ENCODE measurements at places on chromosomes 4 and X.

- DNase-seq, result no peak
Measured at GRCh38 chr4:6946497-6946896, 36.9 kb downstream of the TBC1D14 start.

GRCh38 chr4:14035076-14035475 is 407.6 kb upstream of the BOD1L1 start:
- DNase-seq, result no peak

DNA sequence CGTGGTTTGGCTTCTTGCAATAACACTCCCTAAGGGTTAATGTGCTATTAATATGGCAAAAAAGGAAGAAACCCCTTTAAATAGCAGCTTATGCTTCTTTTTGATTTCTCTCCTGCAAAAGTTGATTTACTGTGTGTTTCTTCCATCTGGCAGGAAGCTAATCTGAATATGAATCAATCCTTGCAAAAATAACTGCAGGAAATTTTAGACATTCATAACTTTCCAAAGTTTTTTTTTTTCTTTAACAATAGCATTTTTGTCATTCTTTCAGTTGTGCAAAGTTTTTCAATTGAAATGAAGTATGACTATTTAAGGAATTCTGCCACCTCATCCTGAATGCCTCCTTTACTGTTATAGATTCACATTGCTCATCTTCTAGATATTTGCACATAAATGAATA is 115.6 kb downstream of the SPANXA1 start:
- DNase-seq, result no peak

GRCh38 chrX:18966624-18967023 is 17.3 kb downstream of the PHKA2 start:
- DNase-seq, result no peak

GRCh38 chr4:6095023-6095752 is 77.0 kb upstream of the C4orf50 start:
- no peak for DNase-seq

GRCh38 chr4:15749001-15749400 is 29.1 kb upstream of the CD38 start:
- no peak for DNase-seq

DNA sequence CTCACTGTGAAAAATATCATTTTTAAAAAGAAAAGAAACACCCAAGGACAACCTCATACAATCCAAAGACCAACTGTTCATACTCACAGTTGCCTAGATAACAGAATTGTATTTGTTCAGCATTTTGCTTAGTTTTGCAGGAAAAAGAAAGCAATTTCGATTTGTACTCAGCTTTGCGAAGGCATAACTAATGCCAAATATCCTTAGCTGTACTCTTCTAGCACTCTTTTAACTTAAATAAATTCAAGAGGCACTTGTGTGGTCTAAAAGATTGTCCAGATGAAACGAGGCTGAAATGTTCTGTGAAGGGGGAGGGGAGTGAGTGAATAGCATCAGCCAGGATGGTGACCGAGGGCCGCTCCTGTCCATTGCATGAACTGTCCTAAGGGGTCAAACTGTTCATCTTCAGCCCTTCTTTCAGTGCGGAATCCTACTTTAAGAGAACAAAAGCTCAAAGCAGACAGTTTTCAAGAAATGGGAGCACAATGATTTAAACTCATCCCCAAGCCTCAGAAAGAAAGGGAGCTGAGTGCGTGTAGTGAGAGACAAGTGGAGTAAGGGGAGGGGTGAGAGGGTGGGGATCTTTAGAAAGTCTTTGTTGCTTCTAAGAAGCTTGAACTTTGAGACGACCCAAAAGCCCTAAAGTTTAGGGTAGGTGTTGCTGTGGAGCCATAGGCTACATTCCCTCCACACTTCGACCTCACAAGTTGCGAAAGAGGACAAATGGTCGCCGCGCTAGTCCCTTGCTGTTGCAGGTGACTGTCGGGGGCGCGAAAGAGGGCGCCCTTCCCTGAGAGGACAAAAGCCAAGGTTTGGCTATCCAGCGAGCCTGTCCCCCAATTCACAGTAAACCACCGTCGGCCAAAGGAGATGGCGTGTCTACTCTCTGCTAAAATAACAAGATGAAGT is 4.0 kb upstream of the NEUROG2 start:
- no peak for DNase-seq

- no peak for DNase-seq
Measured at GRCh38 chr4:71187404-71188155, 151.2 kb upstream of the SLC4A4 start.

DNA sequence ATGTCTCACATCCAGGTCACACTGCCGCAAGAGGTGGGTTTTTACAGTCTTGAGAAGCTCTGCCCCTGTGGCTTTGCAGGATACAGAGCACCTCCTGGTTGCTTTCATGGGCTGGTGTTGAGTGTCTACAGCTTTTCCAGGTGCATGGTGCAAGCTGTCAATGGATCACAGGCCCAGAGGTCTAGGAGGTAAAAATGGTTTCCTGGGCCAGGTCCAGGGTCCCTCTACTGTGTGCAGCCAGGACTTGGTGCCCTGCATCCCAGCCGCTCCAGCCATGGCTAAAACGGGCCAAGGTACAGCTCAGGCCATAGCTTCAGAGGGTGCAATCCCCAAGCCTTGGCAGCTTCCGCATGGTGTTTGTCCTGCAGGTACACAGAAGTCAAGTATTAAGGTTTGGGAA is 434.1 kb upstream of the GALNT7 start:
- no peak for DNase-seq

- DNase-seq, result no peak
Measured at GRCh38 chr4:174334628-174335027, 50.9 kb downstream of the CEP44 start.

GRCh38 chr4:156098805-156099204 is 145.1 kb upstream of the CTSO start:
- no peak for DNase-seq

DNA sequence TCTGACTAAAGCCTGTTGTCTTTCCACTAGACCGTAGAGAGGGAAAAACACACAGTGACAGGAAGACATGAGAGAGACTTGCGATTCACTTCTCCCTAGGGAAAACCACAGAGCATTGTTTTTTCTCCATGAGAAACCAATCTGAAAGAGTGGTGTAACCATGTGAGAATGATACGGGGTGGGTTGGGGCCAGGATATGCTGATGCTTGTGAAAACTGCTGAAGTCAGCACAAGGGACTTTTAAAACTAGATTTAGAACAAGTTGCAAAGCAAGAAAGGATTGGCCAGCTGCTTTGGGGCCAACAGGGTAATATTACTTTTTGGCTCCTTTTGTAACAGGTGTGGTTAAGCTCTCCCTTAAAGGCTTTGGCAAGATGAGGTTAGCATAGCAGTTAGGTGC is 66.1 kb downstream of the NHSL2 start:
- no peak for DNase-seq

DNA sequence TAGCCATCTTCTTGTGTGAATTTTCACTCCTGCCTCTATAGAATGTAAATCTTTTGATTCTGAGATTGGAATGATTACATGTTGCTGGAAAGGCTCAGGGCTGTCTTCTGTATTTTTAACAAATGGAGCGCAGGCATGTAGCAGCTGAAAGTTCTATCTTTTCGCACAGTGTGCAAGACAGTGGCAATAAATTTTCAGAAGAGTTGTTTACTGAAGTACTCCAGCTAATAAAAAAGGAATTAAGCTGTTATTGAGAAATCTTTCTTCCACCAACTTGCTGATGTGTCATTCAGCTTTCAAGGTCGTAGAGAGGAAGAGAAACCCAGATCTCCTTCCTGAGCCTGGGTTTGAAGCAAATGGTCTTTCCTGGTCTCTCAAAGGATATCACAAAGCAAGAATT is 122.0 kb upstream of the PUDP start:
- no peak for DNase-seq

GRCh38 chrX:74179990-74180389 is 124.0 kb upstream of the ZCCHC13 start:
- no peak for DNase-seq

DNA sequence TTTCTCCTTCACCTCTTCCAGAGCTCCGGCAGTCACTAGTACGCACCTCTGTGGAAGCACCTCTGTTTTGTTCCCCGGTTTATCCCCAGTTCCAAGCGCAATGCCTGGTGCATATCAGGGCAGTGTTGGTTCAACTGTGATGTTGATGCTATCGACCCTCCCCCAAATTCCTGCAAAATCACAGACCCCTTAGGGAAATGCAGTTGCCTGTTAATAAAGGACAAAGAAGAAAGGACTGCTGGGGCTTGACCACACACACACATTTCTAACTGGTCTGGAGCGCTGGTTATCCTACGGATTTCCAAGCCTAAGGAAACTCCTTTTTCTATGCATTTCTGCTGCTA is 530 bp upstream of the NMU start:
- no peak for DNase-seq

- no peak for DNase-seq
Measured at GRCh38 chr4:99507762-99508161, 3.1 kb upstream of the C4orf17 start.

GRCh38 chr4:150078041-150078578 is at the start of gene DCLK2:
Gene DCLK2 (plus strand): TSS chr4:150078445. CDS start chr4:150079028, 583 bp downstream.
- DNase-seq, result peak; percentile 77

DNA sequence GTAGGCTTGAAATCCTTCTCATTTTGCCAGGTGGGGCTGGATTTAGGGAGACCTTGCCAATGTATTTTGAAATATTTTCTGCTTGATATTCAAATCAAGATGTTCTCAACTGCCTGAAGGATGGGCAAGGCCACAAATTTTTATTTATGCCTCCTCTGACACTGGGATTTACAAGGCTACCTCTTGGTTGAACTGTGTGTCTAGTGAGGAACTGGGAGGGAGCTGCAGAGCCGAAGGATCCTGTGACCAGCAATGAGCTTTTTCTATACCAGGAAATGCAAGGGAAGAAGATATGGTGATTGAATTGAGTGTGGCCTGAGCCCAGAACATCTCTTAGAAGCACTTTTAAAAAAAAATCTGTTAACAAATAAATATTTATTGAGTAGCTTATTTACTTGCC is 14.9 kb downstream of the VSIG1 start:
- DNase-seq, result no peak

- no peak for DNase-seq
Measured at GRCh38 chr4:131426023-131426758, 1722.9 kb upstream of the PCDH10 start.

DNA sequence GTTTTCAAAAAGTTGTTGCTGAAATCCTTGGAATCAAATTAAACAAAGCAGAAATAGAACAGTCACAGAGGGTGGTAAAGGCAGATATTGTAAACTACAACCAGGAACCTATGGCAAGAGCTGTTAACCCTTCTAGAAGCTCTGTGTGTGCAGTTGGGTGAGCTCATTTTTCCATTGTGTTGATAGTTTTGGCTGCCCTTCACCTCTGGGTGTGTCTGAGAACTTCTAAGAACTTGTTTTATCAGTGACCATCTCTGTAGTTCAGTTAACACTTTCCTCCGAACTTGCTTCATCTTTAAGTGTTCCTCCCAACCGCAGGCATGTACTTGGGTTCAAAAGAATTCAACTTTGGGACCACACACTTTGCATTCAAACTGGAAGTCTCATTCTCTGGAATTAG is 32.7 kb downstream of the RBMX start:
- no peak for DNase-seq

- DNase-seq, result no peak
Measured at GRCh38 chrX:149858592-149858991, 22.4 kb upstream of the MAGEA8 start.

DNA sequence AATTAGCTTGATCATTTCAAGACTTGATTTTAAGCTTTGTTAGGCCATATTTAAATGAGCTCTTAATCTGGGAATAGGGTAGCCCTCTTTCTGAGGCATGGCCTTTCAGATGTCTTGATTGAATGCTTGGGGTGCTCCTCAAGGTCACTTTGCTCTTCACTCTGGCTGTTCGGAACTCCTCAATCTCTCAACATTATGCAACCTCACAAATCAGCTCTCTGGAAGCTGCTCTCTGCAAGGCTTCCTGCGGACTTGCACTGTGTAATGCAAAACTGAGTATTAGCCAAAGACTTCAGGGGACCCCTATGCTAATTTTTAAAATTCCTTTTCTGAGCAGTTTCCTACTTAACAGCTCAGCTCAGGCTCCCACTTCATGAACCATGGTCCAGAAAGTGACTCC is 398.3 kb downstream of the PRDM5 start:
- DNase-seq, result no peak

DNA sequence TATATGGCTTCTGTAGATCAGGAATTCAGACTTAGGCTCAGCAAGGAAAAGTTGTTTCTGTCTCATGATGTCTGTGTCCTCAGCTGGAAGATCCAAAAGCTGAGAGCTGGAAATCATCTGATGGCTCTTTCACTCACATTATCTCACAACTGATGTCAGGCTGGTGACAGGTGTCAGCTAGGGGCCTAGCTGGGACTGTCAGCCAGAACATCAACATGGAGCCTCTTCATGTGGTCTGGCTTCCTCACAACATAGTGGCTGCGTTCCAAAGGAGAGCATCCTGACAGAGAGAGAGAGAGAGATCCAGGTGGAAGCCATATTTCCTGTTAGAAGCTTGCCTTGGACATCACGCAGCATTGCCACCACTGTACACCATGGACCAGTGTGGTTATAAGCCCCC is 10.6 kb upstream of the INTS6L start:
- no peak for DNase-seq

DNA sequence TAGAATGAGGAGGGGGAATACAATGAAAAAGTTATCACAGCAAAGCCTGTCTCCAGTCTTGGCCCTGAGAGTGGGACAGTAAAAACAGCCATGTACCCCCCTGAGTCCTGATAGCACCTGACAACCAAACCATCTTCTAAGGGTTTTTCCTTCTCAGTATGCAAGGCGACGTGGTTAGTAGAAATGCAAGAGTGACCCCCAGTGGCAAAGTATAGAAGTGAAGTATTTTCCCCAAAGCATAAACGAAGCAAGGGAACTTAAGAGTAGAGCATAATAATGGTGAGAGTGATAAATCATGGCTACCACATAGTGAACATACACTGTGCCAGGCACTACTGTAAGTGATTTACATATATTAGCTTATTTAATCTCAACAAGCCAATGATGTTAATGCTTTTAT is 52.8 kb downstream of the FAM47C start:
- no peak for DNase-seq

GRCh38 chrX:78708816-78709215 is 38.7 kb upstream of the LPAR4 start:
- no peak for DNase-seq

GRCh38 chr4:36532670-36533379 is 251.4 kb downstream of the DTHD1 start:
- no peak for DNase-seq

DNA sequence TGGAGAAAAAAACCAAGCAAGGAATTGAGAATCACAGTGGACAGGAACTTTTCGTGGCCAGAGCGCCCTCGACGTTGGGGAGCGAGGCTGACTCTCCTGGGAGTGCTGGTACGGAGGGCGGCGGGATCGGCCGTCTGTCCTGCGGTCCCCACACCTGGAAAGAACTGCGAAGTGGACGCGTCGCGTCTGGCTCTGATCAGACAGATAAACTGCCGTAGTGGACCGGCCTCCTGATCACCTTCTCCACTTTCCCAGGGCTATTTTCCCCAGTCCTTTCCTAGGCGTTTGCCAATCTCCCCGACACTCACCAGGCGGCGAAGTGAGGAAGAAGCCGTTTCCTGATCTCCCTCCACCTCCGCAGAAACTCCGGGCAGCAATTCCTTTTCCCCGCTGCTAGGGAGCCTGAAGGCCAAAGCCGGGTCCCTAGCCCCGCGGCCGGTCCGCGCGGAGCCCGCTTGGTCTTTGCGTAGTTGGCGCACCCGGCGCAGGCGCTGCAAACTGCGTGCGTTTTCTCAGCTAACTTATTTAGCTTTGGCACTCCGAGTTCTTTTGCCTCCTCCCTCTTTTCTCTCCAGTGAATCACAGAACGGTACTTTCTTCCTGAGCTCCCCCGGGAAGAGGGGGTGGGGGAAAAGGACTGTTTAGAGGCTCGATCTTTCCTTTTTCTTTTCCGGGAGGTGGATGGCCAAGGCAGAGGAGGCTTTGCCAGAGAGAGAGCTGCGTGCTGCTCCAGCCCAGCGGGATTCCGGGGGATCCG is at the start of gene ARSJ:
ARSJ (minus strand) TSS at position 500 of the 757 bp plus-strand sequence. CDS start 813 bp downstream, outside the sequence.
- DNase-seq, result peak; percentile 7

- no peak for DNase-seq
Measured at GRCh38 chrX:16883487-16883804, 13.3 kb upstream of the RBBP7 start.

All from hypothalamus (tissue), 51 donors.